GM18507 (cell line): ENCODE measurements at places on chromosomes 7 and 10.

- no peak for DNase-seq
These were observed 17.3 kb downstream of the DGKI start for GRCh38 chr7:137829337-137829992.

GRCh38 chr7:101632641-101633040 is 3.5 kb upstream of the MYL10 start:
- no peak for DNase-seq

DNA sequence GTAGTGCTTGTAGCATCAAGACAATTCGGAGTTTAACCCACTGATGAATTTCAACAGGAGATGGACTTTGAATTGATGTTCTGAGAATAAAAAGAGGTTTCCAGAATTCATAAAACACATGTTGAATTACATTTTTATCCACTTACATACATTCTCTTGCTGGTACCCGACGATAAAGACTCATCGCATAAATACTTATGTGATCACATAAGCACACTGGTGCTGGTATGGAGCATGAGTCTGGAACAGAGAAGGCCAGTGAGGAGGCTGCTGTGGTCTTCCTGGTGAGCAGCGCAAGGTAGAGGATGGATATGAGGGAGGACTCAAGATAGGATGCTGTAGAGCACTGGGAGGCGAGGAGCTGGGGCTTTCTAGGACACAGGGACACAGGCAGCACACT is 109.0 kb downstream of the RNF216 start:
- DNase-seq: no peak

- no peak for DNase-seq
These were observed 16.9 kb upstream of the ENTPD1 start for GRCh38 chr10:95739056-95739455.

GRCh38 chr7:5406957-5407945 is 16.4 kb downstream of the TNRC18 start:
- DNase-seq: no peak

DNA sequence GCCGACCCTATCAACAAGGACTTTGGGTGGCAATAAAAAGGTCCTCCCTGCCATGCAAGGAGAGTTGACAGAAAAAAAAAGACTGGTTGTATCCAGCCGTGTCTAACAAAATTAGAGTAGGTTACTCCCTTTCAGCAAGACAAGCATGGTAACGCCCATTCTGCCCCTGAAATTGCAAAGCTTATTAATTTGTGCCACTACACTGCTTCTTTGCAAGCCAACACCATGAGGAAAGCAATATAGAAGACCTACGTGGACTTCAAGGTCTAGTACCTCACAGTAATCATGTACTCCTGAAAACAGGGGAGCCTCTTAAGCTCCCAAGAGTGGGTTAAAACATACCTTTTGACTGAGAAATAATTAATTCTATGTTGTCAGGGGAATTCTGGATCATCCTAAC is 90.3 kb downstream of the FRMPD2 start:
- DNase-seq: no peak

DNA sequence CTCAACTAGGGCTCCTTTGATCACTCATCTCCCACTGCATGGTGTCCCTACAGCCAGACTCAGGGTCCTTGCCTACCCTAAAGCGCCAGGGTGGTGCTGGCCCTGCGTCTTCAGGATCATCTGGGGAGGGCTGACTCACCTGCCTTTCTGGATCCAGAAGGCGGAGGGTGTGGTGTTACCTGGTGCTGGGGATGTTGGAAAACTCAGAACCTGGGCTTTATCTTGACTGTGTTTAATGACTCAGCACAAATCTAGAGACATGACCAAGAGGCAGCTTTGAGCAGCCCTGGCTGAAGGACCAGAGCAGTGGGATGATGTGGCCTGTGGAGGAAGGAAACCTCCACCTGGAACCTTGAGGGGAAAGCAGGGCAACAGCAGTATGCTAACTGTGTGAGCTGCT is 96.5 kb downstream of the GRK5 start:
- no peak for DNase-seq

DNA sequence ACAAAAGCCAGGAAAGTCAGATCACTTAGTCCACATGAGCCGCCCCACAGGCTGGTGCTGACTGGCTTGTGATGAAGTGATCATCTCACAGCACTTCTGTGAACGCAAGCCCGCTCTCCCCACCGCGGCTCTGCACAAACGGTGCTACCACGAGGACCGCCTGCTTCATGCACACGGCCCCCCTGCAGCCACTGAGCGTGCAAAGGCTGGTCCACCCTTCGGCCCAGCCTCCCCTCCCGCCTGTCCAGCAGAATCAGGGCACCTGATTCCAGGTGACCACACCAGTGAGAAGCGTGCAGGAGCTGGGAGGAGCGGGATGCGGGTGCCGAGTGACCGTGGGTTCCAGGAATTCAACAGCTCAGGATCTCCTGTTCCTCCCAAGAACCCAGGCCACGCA is 32.2 kb downstream of the MAD1L1 start:
- no peak for DNase-seq

DNA sequence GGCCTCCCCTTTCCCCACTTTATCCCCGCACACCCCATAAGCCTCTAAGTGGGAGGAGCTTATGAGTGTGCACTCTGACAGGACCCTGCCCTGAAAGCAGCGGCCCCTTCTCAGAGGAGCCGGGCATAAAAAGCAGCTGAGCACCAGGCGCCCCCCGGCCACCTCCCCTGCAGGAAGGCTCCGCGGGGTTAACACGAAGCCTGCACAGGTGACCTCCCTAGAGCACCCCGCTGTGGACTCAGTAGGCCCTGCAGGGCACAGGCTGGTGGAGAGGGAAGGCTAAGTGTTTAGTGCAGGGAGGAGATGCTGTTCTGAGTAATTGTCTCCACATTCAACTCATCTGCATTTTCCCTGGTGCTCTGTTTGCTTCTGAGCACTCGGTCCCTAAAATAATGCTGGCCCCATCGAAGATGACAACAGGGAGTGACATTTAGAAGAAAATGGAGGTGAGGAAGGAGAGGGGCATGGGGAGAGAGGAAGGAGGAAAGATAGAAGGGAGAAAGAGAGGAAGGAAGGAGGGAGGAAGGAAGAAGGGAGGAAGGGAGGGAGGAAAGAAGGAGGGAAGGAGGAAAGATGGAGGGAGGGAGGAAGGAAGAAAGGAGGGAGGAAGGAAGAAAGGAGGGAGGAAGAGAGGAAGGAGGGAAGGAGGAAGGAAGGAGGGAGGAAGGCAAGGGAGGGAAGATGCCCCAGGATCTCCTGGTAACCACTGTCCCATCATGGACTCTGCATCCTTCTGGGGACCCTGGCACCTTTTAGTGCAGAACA is 25.4 kb upstream of the CNPY1 start:
- no peak for DNase-seq

GRCh38 chr10:123014772-123015171 is 6.0 kb downstream of the ACADSB start:
- no peak for DNase-seq

DNA sequence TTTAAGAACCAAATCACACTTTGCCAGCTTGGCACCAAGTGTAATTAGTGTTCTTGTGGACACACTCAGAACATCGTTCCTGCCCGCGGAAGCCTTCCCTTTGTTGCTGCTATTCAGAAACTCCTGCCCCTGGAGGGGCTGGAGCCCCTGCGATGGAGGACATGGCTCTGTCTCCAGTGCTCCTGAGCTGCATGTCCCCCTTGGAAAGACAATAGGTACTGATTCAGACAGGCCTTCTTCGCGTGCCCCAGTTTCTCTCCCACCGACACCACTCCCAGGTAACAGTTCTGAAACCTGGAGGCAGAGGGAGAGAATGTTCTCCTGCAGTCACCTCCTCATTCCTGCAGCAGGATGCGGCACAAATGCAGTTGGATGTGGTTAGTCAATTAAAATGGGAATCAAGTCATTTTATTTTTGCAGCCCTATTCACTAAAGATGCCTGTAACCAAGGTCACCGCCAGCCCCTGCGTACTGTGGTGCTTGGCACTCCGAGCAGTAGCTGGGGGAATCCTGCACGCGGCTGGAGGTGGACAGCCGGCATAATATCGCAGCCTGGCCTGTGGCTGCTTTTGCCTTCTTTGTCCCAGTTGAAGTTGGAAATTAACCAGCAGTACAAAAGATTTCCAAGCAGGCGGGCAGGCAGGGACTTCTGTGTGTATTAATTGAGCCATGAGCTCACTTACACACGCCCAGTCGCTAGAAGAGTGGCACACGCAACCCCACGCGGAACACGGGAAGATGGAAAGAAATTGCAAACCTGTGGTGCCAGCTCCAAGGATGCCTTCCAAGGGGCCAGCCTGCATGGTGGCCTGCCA is 205.7 kb downstream of the EBF3 start:
- DNase-seq: no peak

DNA sequence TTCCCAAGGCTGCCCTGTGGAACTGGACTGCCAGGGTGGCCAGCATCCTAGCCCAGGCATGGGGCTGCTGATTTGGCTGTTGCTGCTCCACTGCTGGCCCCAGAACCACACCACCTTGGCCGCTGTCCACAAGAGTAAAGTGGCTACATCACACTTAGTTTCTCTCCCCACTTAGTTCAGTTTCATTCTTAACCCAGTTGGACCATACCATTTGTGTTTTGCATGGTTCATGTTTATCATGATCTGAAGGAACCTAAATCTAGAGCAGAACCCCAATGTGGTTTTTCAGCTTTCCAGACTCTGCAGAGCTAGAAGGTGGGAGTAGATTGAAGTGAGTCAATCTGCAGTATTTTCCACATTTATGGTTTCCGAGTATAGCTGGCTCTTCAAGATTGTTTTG is 32.8 kb downstream of the SDK1 start:
- DNase-seq: no peak

GRCh38 chr10:14225379-14225778 is 105.3 kb downstream of the FRMD4A start:
- no peak for DNase-seq

DNA sequence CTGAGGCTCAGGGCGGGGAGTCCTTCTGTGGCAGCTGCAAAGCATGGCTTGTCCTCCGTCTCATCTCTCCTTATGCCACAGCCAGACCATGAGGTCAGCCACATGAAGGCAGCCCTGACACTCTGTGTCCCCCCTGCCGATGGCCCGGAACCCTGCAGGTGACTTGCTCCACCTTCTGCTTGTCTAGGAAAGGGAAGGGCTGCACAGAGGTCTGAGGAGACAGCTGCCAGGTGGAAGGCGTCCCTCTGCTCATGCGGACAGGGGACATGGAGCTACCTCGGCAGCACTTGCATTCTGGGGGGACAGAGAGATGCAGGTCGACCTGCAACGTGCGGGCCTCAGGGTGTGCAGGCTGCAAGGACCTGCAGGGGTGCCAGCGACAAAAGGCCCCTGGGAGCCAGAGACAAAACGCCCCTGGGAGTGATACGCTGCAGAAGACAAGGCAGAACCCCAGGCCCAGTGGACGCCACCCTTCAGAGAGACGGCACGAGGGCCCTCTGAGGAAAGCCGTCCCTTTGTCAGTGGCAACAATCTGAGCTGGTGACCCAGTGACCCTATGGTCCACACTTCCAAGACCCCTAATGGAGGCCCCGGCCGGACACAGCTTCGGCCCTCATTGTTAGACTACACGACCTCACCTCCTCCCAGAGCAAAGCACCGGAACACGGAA is 205.2 kb upstream of the PPP2R2D start:
- DNase-seq: no peak

GRCh38 chr7:28298870-28299518 is 113.3 kb upstream of the CREB5 start:
- no peak for DNase-seq

GRCh38 chr7:139976838-139977656 is 85.7 kb downstream of the PARP12 start:
- DNase-seq: no peak

GRCh38 chr7:140889645-140890044 is 35.1 kb downstream of the BRAF start:
- no peak for DNase-seq

DNA sequence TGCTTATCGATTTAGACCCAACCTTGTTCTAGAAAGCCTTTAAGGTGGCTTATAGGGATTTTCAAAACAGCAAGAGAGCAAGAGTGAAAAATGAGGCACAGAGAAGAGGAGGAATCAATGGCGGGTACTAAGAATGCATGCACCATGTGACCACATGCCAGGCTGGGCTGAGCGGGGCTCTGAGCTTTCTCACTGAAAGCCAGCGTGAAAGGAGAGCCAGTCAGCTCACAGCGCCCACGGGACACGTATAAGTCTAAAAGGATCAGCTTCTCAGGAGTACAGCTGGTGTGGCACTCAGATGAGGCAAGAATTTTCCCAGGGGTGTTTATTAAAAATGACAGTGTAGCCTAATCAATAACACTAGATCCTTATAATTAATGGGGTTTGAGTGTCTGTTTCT is 114.3 kb downstream of the SLIT1 start:
- no peak for DNase-seq
